ENCODE measurements at places on chromosomes 16 and 17.

GRCh38 chr16:84482951-84483881 is 21.2 kb downstream of the MEAK7 start:
- no peak for DNase-seq

GRCh38 chr17:63196772-63197335 is 230.8 kb downstream of the TANC2 start:
- no peak for DNase-seq

- no peak for DNase-seq
These were observed 820.0 kb upstream of the EEF2KMT start for GRCh38 chr16:5917436-5918195.

DNA sequence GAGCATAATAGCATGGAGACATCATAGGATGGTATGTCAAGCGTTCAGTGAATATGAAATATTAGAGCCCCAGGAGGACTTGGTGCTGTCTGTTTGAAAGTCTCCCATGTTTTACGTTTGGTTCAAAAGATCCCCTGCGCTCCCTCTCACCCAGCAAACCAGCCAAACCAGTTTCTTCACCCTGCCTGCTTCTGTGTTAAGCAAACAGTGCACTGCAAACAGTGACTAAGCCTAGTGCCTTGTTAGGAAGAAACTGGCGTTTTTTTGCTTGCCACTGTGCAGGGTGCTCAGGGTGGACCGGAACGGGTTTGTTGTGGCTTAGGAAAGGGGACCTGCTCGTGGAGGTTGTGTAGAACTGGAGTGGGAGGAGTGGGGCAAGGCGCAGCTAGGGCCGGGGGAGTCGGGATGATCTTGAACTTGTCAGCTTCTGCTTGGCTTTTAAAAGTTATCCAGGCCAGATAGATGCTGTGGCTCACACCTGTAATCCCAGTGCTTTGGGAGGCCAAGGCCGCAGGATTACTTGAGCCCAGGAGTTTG is 7.7 kb downstream of the CDH1 start:
- DNase-seq: no peak

DNA sequence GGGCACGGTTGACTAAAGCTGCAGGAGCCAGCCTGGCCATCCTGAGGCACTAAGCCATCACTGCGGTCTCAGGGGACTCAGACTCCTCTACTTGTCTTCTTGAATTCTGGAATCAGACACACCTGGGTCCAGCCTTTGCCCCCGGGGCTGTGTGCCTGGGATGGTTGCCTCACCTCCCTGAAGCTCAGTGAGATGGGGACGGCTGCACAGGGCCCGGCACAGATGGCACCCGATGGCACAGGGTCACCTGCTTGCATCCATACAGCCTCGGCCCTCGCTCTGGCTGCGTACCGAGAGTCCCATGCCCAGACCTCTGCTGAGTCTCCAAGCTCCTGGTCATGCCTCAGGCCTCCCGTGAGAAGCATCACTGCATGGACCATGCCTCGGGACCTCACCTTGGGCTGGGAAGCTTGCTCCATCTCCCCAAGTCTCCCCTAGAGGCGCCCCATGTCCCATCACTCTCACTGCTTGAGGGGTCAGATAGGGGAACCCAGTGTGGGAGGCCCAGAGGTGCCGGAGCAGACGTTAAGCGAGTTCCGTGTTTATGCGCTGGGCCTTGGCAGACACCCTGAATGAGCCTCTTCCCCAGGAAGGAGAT is 316.3 kb downstream of the SEC14L1 start:
- no peak for DNase-seq

GRCh38 chr16:22418826-22419225 is 44.4 kb upstream of the CDR2 start:
- DNase-seq: no peak

DNA sequence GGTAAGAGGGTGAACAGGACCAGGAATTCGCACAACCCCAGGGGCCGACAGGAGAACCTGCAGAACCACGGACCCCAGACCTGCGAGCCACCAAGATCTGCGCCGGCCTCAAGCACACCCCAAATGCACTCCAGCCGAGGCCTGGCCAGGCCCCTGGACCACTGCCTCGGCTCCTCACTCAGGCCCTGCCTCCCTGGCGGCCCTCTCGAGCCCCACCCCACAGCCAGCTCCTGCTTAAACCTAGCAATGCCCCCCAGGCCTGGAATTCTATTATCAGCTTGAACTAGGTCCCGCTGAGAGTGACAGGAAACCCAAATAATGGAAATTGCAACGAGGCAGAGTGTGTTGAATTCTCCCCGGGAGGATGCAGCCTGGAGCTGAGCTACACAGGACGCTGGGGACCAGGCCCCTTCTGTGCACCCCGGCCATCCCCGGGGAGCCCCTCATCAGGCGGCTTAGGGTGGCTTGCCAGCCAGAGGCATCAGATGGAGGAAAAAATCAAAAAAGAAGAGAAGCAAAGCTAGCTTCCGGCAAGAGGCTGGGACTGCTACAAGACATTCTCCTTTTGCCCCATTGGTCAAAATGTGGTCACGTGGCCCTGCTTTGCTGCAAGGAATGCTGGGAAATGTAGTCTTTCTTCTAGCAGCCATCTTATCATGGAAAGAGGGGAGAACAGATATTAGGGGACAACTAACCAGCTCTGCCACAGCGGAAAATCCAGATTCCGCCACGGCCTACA is 2.4 kb upstream of the ENPP7 start:
- peak; percentile 90 for DNase-seq

GRCh38 chr16:17222871-17223401 is 247.8 kb downstream of the XYLT1 start:
- DNase-seq: peak; percentile 25

GRCh38 chr16:49183911-49184310 is 97.7 kb downstream of the CBLN1 start:
- DNase-seq: no peak

GRCh38 chr17:60141111-60142018 is 8.4 kb upstream of the CA4 start:
- DNase-seq: no peak

DNA sequence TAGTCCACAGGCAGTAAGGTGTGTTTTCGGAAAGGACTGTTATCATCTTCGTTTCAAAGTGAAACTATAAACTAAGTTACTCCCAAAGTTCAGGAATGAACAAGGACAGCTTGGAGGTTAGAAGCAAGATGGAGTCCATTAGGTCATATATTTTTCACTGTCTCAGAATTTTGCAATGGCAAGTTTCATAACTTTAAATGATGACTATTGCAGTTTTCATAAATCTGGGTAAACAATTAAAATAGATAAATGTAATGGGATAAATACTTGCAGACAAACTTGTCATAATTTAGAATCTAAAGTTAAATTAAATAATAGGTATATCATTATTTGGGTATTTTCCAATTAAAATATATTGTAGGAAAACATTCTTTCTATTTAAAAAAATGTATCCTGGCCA is 14.7 kb upstream of the TRIM25 start:
- DNase-seq: no peak

GRCh38 chr16:85105475-85105874 is 6.8 kb downstream of the CIBAR2 start:
- no peak for DNase-seq

DNA sequence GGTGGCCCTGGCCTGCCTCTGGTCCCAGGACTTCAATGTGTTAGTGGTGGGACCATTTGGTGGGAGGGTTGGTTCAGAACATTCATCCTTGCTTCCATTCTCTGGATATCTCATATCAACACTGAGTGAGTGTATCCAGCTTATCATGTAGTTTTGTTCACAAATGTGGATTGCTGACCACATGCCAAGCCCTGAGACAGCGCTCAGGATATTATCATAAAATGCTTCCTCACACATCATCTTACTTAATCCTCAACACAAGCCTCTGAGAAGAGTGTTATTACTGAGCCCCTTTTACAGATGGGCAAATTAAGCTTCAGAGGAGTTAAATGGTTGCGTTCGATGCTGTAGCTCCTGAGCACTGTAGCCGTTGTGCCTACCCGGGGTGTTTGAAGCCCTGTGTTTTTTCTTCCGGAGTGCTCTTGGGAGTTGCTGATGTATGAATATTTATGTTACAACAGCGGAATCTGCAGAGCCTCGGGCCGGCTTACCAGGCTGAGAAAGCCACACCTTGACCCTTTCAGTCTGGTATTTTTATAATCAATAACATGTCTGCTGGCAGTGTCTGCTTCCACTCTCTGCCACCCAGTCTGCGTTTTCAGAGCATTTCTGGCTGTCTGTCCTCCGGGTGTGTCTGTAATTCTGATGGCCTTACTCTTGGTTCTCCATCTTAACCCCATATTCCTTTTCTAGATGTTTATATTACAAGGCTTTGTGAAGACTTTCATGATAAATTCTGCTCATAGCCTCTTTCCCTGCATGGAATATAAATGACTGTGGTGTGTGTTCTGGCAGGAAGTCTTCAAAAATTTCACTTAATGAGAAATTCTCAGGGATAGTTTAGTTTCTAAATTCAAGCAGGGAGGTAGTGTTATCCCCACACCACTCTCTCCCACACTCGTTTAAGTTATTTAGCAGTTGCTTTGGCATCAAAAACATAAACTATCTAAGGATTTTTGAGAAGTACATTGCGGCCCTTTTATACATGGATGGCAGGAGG is 2.9 kb downstream of the GLP2R start:
- DNase-seq: no peak

DNA sequence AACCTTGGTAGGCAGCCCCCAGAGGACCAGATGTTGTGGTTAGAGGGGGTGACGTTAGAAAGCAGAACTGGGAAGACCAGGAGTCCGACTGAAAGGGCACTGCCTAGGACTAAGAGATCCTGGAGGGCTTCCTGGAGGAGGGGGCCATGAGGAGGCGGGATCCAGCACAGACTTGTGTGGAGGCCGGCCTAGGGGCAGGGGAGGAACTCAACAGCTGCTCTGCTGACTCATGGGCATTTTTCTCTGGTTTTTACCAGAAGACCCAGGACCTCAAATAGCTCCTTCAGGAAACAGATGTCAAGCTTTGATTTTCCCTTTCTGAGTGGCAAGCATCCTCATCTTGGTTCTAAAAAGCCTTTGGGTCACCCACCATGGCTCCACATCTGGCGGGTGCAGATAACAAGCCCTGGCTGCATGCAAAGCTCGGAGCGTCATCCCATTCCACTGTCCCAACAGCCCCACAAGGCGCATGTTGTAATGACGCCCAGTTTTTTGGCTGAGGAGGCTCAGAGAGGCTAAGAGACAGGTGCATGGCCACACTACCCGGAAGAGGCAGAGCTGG is 29.0 kb downstream of the IL21R start:
- DNase-seq: no peak

GRCh38 chr16:31118223-31119155 is 1.0 kb downstream of the KAT8 start:
- no peak for DNase-seq

GRCh38 chr17:61484174-61484573 is 32.0 kb downstream of the TBX4 start:
- no peak for DNase-seq

- DNase-seq: no peak
These were observed 31.2 kb downstream of the SHISA6 start for GRCh38 chr17:11272191-11272590.

- no peak for DNase-seq
These were observed 30.8 kb upstream of the RPL38 start for GRCh38 chr17:74172700-74173099.

DNA sequence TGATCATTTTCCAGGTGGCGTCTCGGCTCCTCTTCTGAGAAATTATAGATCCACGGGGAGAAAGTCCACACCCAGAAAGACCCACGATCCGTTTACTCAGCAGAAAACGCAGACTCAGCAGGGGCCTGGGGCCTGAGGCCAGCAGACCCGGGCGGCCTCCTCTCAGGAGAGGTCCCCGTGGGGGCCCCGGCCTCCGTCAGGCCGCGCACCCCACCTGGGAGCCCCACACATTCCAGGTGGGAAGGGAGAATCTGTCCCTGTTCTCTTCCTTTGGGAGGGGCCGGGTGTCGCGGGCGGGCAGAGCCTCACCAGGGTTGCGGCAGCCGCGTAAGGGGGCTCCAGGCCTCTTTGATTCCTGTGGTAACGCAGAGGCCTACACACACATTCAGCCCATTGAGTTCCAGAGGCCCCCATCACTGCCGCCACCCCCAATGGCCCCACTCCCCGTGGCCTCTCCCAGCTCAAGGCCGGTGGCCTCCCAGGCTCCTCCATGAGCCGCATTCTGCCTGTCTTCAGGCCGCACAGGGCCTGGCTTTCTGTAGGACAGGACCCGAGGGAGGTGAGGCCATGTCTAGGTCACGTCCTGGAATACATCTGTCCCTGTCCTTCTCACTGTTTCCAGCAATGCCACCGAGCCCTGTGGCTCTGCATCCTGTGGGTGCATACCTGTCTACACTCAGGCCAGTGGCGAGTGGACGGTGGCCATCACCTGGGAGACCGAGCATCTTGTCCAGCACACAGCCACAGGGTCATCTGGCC is 1.6 kb upstream of the IGFALS start:
- no peak for DNase-seq

- DNase-seq: no peak
These were observed 678.3 kb upstream of the EEF2KMT start for GRCh38 chr16:5775916-5776315.

DNA sequence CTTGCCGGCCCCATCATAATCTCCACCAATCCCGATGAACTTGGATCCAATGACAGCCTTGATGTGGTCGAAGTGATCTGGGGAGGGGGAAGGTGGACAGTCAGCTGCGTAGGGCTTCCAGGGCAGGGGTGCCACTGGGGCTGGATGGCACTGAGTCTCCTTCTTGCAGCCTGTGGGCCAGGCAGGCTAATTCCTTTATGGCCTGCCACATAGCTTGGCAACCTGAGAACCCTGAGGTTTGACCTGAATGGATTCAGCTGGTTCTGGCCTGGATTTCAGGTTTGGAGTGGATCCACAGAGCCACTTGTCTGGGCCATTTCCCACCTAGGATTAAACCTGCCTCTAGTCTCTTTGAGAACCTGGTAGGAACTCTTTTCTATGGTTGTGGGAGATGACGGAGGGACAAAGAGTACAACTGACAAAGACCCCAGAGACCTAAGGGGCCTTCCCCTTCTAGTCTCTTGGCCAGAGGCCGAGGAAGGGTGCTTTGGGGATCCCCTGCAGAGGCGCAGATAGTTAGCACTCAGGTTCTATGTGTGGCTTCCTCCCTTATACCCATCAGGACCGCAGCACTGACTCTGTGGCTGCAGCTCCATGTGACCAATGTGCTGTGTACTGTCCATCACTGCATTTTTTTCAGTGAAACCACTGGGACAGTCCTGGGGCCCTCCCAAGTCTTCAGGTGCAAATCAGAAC is 9.2 kb upstream of the DPEP3 start:
- no peak for DNase-seq

- no peak for DNase-seq
These were observed 2.7 kb downstream of the MSL1 start for GRCh38 chr17:40124279-40125141.

DNA sequence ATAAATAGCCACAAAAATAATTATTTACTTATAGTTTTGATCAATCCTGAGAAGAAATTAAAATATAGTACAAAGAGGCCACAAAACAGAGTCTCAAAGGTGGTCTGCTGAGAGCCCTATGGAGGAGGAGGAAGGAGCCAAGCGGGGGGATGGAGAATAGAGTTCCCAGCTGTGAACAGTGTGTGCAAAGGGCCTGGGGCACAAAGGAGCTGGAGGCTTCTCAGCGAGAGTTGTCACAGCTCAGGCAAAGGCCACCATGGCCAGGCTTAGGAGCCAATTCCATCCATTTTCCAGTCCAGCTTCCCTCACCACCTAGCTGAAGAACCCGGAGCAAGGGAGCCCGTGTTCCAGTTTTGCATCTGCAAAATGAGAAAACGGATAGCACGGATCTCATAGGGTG is 5.4 kb upstream of the ZNF423 start:
- no peak for DNase-seq
